Immature natural killer cell (primary cell): ENCODE measurements at places on chromosomes 12 and 14.

- DNase-seq: no peak
These were observed 21.4 kb upstream of the CMKLR1 start for GRCh38 chr12:108360487-108360886.

GRCh38 chr12:130806574-130806973 is 32.5 kb downstream of the STX2 start:
- no peak for DNase-seq

DNA sequence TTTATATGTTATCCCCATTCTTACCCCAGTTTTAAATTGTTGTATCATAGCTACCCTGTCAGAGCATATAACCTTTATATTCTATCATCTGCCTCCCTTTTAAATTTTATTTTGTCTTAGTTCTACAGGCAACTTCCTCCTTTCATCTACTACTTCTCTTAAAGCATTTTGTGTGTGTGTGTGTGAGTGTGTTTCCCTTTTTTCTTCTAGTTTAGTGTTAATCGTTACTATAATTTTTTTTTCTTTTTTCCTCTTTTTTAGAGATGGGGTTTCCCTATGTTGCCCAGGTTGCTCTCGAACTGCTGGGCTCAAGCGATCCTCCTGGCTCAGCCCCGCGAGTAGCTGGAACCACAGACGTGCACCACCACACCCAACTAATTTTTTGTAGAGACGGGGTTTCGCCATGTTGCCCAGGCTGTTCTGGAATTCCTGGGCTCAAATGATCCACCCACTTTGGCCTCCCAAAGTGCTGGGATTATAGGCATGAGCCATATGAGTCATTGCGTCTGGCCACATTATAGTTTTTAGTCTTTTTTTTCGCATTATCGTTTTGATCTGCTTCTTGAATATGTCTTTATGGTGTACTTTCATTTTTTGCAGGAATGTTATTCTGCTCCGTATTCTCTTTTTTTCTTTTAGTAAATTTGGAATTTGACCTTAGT is 33.1 kb upstream of the FBXO34 start:
- DNase-seq: no peak

DNA sequence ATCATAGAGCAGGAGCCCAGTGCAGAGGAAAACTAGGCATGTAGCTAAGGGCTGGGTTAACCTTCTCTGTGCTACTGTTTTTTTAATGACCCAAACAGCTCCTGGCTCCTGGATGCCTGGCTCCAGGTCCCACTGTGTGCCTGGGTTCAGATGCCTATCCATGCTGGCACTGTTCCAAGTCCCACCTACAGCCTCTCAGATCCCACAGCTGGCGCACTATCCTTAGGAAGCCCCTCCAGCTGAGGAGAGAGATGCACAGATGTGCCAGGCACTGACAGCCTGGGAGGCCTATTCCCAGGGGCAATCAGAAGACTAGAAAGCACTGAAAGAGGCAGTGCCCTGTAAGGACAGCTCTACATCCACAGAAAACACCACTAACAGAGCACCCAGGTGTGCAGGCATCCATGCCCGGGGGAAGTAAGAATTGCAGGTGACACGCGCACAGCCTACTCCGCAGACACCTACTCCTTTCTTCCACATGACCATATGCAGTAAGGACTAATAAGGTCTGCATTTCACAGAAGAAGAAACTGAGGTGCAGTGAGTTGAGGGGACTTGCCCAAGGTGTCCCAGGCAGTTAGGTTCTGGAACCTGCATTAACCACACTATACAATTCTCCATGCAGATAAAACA is 51.2 kb downstream of the PITPNM2 start:
- no peak for DNase-seq

DNA sequence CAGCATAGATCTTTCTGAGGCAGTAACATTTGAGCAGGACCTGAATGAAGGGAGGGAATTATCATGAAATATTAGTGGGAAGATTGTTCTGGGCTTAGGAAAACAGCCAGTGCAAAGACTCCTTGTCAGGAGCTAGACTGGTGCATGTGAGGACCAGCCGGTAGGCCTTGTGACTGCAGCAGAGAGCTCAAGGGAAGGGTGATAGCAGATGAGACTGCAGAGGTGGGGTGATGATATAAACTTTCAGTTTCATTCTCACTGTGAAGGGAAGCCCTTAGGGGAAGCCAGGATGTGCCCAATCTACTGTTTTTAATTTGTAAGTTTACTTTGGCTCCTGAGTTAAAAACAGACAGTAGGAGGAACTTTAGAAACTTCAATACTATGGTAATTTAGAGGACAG is 12.4 kb downstream of the IL22 start:
- DNase-seq: peak; percentile 56

GRCh38 chr14:52314595-52315354 is 663 bp downstream of the PTGER2 start:
- peak; percentile 49 for DNase-seq
